ENCODE measurements at places on chromosomes 11 and 22.

GRCh38 chr22:46479046-46479445, 58.4 kb downstream of the CELSR1 start:
- no peak for DNase-seq

- DNase-seq = no peak
Observed at GRCh38 chr11:41351825-41352224, 107.6 kb downstream of the LRRC4C start.

GRCh38 chr11:47415949-47416472, 7.6 kb downstream of the SLC39A13 start:
- DNase-seq = no peak

GRCh38 chr22:22753526-22754267, 109.3 kb downstream of the GGTLC2 start:
- DNase-seq = peak; percentile 76

GRCh38 chr11:59255281-59255680, 42.6 kb upstream of the MPEG1 start:
- no peak for DNase-seq

GRCh38 chr22:39367035-39367434, 17.2 kb downstream of the SYNGR1 start:
- DNase-seq = no peak

- DNase-seq = no peak
Observed at GRCh38 chr22:35678836-35679235, 30.6 kb downstream of the APOL6 start.

DNA sequence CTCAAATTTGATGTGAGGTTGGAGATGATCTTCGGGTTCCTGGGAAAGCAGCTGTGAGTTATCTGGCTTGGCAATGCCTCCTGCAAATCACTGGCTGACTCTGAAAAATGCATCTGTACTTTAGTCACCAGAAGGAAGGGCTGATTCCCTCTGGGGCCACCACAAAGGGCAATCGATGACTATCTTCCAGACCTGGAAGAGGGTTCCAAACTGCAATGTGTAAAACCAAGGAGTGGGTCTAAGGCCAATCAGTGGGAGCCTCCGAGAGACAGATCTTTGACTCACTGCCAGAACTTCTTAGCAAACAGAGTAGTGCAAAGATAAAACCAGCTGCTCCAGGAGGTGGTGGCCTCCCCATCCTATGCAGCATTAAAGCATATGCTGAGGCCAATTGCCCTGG, 29.1 kb upstream of the PAK1 start:
- DNase-seq = no peak

DNA sequence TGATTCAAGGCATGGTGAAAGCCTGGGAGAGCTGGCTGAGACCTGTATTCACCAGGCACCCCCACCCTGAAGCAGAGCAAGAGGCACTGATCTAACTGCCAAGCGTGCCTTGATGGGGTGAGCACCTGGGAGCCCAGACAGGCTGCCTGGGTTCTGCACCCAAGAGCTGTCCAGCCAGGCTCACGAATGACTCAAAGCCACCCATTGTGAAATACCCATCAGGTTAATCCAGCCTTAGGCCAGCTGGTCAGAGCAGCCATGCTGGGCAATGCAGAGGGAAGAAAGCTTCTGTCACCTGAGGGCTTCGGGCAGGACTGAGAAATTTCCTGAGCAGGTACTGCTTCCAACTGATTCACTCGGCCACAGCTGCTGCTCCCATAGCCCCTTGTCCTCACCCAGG, 22.1 kb downstream of the THOC5 start:
- no peak for DNase-seq

DNA sequence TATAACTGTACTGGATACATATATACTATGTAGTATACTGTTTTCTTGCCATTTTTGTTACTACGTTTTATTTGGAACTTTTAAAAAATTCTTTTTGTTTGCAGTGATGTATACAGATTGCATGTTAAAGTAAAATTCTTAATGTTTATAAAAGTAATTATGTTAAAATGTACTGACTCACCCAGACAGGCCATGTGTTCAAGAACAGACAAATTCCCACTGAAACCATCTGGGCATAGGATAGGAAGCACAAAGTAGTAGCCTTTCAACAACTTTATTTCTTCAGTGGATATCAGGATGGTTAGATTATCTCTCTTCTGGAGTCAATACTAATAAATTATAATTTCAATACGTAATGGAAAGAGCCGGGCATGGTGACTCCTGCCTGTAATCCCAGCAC, 19.8 kb downstream of the PRMT3 start:
- DNase-seq = no peak

- no peak for DNase-seq
Observed at GRCh38 chr11:117973503-117973860, 12.7 kb upstream of the IL10RA start.

DNA sequence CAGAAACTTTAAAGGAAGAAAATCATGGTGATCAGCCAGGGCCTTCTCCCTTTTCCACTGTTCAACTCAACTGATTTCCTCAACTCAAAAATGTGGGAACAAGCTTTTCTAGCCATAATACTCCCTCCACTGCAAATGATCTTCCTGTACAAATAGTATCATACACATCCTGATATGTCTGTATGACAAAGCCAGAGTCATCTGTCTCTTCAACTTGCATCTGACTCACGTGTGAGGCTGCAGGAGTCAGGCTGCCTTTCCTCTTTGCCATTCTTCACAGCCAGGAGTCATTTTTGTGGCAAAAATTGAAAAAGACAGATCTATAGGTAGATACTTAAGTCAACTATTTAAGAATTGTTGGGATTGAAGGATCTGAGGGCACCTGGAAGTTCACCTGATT, 13.3 kb downstream of the PATZ1 start:
- DNase-seq = no peak

GRCh38 chr11:18844753-18845367, 53.3 kb upstream of the PTPN5 start:
- DNase-seq = no peak

DNA sequence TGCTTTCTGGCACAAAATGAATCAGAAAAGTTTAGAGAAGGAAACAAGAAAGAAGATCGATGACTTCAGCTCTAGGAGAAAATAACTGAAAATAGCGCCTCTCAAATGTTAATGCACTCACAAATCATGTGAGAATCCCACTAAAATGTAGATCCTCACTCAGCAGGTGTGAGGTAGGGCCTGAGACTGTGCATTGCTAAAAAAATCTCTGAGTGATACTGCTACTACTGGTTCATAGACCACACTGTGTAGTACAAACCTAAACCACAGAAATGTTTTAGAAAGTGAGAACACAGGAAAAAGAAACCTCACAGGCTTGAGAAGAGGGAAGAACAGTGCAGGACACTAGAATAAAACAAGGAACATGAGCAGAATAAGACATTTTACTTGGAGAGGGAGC, 2.0 kb downstream of the OR8D4 start:
- no peak for DNase-seq
